ENCODE measurements at places on chromosomes 3 and 15.

DNA sequence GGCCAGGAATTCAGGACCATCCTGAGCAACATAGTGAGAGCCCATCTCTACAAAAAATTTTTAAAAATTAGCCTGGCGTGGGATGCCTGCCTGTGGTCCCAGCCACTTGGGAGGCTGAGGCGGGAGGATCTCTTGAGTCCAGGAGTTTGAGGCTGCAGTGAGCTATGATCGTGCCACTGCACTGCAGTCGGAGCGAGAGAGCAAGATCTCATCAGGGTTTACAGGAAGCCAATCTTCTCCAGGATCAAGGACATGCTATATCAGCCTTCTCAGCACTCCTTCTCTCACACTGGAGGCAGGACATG lies 451 bp upstream of the STOML1 start:
- DNase-seq: no peak

- DNase-seq: no peak
Observed at GRCh38 chr3:118977671-118978392, 56.8 kb downstream of the IGSF11 start.

- no peak for DNase-seq
Observed at GRCh38 chr15:83854321-83854720, 200.4 kb downstream of the ADAMTSL3 start.

DNA sequence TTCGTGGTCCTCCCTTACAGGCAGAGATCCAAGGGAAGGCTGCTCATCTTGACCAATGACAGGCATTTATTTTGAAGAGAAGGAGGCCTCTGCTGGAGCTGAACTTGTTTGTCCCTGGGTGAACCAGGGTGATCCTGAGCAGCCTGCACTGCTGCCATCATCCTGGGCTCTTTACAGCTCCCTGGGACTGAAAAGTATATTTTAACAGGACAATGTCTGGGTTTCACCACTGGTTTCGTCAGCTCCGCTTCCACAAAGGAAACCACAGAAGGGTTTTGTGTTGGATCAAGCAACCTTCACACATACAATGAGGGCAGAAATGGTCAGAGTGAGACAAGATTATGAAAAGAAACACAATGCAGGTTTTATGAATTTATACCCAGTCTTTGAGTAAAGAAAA lies 400.7 kb upstream of the TPM1 start:
- no peak for DNase-seq

DNA sequence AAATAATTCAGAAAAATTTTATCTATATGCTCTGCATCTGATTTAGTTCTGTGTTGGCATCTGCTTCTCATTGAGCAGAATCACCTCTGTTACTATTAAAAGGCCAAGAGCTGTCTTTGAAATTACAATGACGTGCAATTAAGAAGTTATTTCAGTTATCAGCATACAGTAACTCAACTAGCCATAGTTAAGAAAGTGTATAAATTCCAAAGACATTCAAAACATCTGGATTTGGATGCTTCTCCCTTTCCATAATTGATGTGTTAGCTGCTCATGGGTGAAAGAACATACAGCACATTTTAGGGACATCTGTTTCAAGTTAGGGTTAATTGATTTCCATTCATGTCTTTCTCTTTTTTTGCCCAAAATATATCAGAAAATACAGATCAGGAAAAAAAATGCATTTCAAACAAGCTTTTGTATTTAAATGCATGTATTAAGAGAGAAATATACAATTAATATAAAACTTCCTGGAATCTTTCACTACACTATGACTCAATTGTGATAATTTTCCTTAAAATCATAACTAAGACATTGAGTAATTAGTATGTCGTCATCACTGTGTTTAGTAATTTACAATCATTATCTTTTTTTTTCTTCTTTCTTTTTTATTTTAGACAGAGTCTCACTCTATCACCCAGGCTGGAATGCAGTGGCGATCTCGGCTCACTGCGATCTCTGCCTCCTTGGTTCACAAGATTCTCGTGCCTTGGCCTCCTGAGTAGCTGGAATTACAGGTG lies 82.7 kb upstream of the MBNL1 start:
- DNase-seq: no peak

- DNase-seq: no peak
Observed at GRCh38 chr15:66897971-66898370, 167.4 kb upstream of the SMAD3 start.

Measured in NCI-H2029 (cell line).